Pons (tissue), 1 donor: ENCODE measurements at places on chromosomes 2 and 18.

GRCh38 chr18:24243677-24244076 lies 104.8 kb downstream of the CABYR start:
- DNase-seq = no peak

DNA sequence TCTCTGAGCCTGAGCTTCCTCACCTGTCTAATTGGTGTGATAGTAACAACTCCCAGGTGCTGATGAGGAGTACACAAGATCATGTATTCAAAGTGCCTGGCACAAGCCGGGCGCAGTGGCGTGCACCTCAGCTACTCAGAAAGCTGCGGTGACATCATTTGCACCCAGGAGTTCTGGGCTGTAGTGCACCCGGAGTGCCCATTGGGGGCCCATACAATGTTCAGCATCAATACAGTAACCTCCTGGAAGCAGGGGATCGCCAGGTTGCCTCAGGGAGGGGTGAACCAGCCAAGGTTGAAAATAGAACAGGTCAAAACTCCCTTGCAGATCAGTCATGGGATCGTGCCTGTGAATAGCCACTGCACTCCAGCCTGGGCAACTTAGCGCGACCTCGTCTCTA lies 11.2 kb upstream of the C1QL2 start:
- no peak for DNase-seq

- DNase-seq = no peak
Measured at GRCh38 chr2:222523783-222524544, 99.6 kb downstream of the SGPP2 start.

GRCh38 chr2:30888852-30889409 lies 81.7 kb upstream of the CAPN13 start:
- DNase-seq = no peak

- DNase-seq = no peak
Measured at GRCh38 chr18:60445341-60445740, 72.8 kb upstream of the MC4R start.

- no peak for DNase-seq
Measured at GRCh38 chr2:47525167-47525566, 122.2 kb downstream of the MSH2 start.

GRCh38 chr2:8086796-8087479 lies 594.9 kb upstream of the ID2 start:
- DNase-seq = no peak

- no peak for DNase-seq
Measured at GRCh38 chr2:27795868-27796277, 24.4 kb downstream of the MRPL33 start.

GRCh38 chr2:40666398-40666797 lies 214.5 kb upstream of the SLC8A1 start:
- DNase-seq = no peak

DNA sequence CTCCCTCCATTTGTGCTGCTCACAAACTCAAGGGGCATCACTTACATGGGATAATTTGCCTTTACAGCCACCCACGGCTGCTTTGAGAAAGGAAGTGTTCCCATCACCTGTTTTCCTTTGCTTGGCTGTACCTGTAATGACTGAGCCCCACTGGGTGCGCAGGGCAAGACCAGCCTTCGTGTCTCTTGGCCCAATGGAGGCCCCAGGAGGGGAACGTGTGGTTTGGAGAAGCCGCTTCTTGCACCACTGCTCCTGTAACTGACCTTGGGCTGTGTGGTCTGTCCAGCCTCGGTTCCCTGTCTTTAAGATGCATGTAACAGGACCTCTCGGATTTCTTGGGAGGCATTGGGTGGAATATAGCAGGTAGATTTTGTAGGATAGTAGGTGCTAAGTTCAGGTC lies 41.1 kb downstream of the LDLRAD4 start:
- no peak for DNase-seq
